ENCODE measurements at places on chromosomes 5 and 9.

DNA sequence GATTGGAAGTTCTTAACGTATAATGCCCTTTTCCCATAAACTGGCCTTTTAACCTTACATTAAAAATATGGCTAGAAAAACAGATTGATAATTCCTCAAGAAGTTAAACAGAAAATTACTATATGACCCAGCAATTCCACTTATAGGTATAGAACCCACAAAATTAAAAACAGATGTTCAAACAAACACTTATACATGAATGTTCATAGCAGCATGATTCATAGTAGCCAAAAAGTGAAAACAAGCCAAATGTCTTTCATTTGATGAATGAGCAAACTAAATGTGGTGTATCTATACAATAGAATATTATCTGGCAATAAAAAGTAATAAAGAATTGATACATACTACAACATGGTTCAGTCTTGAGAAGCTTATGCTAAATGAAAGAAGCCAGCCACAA lies 35.5 kb downstream of the POU5F2 start:
- DNase-seq: no peak

- no peak for DNase-seq
Measured at GRCh38 chr5:14221732-14222131, 78.6 kb downstream of the TRIO start.

DNA sequence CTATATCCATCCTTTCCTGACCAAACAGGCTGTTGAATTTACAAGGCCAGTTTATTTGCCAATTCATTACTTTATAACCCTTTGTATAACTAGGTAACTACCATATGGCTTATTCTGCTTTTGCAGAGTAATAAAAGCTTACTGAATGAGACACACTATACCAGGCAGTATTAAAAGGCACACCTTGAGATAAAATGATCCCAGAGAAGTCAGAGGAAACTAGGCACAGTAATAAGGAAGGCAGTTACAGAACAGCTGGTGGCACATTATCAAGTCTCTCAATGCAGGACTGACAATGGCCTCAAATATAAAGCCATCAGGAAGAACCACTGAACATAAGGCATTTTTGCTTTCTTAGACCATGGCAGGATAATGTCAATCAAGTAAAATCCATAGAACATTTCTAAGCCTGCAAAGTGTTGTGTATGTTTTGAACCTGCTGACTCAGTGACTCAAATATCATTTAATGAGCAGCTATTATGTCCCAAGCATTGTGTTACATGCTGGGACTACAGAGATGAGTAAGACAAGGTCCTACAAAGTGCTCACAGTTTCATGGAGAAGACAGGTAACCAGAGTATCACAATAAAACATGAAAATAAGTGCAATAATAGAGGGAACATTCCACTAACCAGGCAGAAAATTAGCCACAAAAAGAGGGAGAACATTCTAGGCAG lies 52.5 kb downstream of the OXCT1 start:
- no peak for DNase-seq

GRCh38 chr9:110890416-110890815 lies 147.9 kb downstream of the LPAR1 start:
- no peak for DNase-seq

- no peak for DNase-seq
Measured at GRCh38 chr9:96172797-96173196, 129.2 kb downstream of the HSD17B3 start.

- no peak for DNase-seq
Measured at GRCh38 chr5:143514616-143515335, 111.3 kb upstream of the NR3C1 start.

GRCh38 chr9:4836676-4837075 lies 43.9 kb downstream of the RCL1 start:
- no peak for DNase-seq

- DNase-seq: no peak
Measured at GRCh38 chr9:131840751-131841702, 101.2 kb upstream of the RAPGEF1 start.

DNA sequence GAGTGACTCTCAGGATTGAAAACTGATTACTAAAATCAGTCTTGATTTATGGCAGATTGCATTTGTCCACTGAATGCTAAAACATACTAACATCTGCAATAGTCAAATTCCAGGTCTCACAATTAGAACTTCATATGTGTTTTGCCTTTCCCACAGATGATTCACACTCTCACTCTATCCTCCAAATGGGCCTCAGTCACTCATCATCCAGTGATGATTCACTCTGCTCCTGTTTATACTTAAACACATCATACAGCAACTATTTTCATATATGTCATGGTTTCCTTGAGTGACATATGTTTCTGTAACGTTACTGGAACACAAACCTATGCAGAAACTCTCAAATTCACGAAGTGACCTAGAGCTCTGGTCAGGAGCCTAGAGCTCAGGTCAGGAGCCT lies 512.9 kb downstream of the HINT1 start:
- no peak for DNase-seq

DNA sequence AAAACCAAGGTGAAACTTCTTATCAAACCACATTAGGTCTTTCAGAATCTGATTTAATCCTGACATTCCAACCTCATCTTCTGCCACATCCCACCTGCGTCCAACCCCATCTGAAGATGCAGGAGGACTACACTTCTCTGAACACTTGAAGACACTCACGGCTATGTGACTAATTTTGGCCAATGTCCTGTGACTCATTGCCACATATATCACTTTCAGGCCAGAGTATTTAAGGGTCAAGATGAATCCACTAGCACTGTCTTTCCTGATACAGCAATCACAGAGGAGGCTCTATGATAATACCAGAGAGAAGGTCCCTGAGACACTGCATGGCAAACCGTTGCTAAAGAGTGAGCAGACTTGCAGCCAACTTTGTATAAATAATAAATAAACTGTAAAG lies 323.4 kb downstream of the NR2F1-AS1 start:
- DNase-seq: no peak

DNA sequence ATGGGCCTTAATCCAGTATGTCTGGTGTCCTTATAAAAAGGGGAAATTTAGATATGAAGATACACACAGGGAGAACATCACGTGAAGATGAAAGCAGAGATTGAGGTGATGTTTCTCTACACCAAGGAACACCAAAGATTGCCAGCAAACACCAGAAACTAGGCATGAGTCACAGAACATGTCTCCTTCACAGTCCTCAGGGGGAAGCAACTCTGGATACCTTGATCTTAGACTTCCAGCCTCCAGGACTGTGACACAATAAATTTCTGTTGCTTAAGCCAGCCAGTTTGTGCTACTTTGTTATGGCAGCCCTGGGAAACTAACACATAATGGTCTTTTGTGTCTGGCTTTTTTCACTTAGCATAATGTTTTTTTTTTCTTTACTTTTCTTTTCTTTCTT lies 41.2 kb upstream of the STRBP start:
- no peak for DNase-seq

DNA sequence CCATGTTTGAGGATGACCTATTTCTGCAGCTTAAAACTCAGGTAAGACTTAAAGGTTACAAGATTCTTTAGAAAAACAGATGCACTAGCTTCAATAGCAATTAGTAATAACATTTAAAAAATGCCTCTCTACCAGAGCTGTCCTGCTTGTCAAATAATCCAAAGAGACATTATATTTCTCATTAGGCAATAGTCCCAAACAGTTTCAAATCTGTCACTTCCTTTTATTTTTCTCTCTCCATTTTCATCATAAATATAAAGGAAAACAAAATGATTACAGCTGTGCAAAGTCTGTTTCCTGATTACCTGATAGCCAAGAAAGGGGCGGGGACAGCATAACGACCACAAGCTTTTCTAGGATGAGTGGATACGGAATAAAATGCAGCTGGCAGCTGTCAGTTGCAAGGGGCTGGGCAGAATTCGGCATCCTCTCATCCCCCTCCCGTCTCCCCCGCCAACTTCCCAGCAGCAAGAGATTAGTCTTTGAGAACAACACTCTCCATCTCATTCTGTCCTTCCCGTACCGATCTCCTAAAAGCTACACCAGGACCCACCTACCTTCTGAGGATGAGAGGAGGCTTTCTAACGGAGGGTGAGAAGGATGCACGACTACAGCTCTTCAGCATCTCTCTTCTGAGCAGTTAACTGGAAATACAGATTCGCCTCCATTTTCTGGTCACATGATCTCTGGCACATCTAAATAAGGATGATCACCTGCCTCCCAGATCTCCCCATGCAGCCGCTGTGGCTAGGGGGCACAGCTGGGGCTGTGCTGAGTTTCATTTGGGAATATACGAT lies 72.5 kb upstream of the PCA3 start:
- DNase-seq: no peak

DNA sequence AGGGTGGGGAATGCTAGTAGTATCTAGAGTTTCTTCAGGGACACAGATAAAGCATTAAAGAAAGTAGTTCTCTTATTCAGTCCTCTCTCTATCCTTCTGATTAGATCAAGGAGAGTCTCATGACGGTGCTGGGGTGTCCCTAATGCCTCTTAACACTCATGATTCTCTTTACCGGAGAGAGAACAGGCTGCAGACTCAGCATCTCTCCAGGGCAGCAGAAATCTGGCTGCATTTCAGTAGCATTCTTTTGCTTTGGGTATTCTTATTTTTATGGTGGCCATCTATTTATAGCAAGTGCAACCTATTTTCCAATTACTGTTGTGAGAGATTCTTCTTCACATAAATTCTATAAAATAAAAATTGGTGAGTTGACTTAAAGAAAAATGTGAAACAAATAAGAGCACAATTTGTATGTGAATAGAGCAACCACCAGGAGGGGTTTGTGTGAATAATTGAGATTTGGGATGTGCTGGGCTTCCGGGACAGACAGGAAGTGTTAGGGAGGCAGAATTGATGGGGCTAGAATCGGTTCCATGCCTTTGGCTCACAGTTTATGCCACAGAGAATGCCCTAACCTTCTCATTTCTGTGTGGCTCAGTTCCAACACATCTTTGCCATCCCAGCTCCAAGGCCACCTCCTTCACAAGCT lies 23.8 kb upstream of the BOD1 start:
- no peak for DNase-seq

DNA sequence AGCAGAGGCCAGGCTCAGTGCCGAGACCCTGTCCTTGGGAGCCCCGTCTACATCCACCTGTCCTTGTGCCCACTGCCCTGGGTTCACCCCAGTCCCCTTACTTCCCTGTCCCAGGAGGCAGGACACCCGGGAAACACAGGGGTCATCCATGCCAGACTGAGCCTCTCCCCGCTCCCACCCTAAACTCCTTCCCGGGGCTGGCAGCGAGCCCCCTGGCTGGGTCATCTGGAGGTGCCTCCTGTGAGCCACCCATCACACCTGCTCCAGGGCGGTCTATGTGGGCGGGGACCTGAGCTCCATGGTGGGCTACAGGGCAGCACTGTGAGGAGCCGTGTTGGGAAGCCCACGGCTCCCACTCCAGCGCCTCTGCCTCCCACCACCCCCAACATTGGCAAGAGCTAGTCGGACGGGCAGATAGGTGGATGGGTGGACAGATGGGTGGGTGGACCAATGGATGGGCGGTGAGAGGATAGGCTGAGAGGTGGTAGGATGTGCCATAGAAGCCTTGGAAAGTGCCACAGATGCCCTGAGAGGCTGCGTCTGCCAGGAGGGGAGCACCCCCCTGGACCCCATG lies 42.5 kb upstream of the RXRA start:
- no peak for DNase-seq

- DNase-seq: no peak
Measured at GRCh38 chr5:90548069-90548593, 10.5 kb upstream of the ADGRV1 start.

DNA sequence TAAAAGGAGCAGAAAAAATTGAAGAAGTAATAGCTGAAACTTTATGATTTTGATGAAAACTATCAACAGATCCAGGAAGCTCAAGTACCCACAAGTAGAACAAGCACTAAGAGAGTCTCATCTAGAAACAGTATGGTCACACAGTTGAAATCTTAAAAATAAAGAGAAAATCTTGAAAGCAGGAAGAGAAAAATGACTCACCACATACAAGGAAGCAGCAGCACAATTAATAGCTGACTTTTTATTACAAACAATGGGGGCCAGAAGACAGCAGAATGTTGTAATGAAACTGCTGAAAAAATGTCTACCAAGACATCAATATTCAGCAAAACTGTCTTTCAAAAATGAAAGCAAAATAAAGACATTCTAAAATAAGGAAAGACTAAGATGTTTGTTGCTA lies 1108.3 kb upstream of the DMAC1 start:
- no peak for DNase-seq

DNA sequence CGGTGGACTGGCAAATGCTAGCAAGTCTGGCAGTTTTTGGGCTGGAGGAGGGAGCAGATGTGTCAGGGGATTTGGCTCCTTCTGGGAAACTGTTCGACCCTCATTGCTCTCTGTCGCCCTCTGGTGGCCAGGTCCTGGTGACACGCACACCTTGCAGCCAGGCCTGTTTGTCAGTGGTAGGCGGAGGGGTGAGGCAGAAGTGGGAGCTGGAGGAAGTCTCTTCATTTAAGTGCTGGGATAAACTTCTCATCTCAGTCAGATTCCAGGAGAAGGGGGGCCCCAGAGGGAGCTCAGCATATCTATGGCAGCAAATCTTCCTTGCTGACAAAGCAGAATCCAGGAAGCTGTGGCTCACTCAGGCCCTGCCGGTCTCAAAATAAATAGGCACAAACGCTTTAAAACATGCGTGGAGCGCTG lies 326.5 kb downstream of the ZSWIM6 start:
- peak; percentile 71 for DNase-seq

DNA sequence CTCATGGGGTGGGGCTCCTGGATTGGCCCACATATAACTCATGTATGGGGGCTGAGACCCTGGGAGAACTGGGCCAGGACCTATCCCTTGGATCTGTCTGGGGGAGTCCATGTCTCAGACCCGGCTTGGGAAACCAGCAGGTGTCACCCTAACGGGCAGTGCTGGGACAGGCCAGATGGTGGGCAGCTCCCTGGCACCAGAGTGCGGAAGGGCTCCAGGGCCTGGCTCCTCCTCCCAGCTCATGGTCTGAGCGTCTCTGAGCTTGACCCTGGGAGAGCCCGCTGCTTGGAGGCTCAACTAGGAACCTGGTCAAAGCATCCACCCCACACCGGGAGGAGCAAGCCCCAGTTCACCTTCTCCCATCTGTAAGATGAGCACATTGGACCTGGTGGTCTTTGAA lies 15.5 kb upstream of the NCS1 start:
- DNase-seq: no peak

- DNase-seq: no peak
Measured at GRCh38 chr5:134051305-134051704, 46.5 kb upstream of the VDAC1 start.

GRCh38 chr5:141641634-141642267 lies 5.0 kb downstream of the RELL2 start:
- no peak for DNase-seq

DNA sequence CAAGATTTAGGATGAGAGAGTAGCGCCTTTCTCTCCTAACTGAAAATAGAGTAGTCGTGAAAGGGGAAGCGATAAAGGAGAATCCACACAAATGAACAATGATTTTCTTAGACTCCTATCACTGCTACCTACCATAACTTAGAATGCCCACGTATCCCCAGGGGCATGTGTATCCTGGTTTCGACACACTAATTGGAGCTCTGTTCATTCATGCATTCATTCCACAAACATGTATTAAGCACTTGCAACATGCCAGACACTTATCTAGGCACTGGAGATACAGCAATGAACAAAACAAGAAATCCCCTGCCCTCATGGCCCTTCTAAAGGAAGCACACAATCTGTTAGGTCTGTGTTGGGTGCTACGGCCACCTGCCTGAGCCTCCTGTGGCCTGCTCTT lies 40.0 kb downstream of the ARL15 start:
- DNase-seq: no peak

- DNase-seq: no peak
Measured at GRCh38 chr5:64074533-64074932, 91.1 kb upstream of the RNF180 start.

Data from stimulated activated CD8-positive, alpha-beta memory T cell treated with anti-CD3 and anti-CD28 coated beads, Interleukin-2, amount 100 ng/mL, for 48 hours (primary cell).